ENCODE measurements at places on chromosomes 1 and 21.

DNA sequence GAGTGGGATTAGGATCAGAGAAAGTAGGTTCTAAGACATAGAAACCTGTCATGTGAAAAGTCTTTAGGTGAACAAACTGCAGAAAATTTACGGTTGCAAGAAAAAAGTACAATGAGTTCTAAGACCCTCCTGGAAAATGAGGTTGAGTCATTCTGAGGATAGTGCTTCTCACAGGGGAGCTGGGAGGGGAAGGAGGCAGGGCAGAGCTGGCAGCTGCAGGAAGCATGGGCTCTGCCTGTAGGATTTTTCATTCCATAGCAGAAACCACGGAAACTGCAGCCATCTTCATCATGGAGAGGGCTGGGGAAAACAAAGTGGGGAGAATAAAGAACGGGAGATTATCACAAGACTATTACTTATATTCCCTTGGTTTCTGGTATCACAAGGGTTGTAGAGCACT lies 25.8 kb upstream of the THEM4 start:
- DNase-seq: no peak

- no peak for DNase-seq
Observed at GRCh38 chr21:44082648-44083440, 24.4 kb upstream of the PWP2 start.

- no peak for DNase-seq
Observed at GRCh38 chr1:16352842-16353535, 709 bp upstream of the FBXO42 start.

- no peak for DNase-seq
Observed at GRCh38 chr1:85465786-85466134, 801 bp upstream of the DDAH1 start.

GRCh38 chr1:193431265-193431977 lies 245.0 kb upstream of the B3GALT2 start:
- DNase-seq: no peak

DNA sequence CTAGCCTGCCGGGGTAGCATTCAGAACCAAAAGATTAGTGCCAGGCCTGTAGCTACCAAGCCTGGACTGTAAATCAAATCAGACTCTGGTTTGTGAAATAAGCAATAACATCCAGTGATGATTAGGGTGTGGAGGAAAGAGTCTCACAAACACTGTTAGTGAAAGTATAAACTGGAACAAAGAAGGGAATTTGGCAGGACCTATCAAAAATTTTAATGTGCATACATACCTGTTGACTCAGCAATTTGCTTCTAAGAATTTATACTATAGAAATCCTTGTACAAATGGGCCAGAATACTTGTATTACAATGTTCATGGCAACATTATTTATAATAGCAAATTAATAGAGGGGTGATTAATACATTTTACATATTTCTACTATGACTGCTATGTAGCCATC lies 109.8 kb upstream of the WARS2 start:
- no peak for DNase-seq

DNA sequence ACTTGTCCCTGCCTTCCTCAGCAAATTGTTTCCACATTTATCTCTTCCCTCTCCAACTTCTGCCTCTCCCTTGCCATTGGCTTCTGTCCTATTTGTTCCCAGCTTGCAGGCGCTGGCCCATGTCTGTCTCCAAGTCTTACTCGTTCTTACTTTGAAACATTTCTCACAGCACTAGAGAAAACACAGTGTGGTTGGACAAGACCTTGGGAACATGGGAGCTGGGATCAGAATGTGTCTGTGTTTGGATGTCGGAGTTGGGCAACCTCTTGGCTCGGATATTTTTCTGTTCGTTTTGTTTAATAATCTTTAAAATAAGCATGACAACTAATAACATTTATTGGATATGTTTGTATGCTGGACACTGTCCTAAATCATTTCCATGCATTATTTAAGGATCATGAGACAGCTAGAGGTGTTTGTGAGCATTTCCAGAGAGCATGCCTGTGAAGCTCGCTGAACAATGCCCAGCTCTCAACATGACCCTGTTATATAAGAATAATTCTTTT lies 5.9 kb upstream of the BRWD1 start:
- DNase-seq: no peak

DNA sequence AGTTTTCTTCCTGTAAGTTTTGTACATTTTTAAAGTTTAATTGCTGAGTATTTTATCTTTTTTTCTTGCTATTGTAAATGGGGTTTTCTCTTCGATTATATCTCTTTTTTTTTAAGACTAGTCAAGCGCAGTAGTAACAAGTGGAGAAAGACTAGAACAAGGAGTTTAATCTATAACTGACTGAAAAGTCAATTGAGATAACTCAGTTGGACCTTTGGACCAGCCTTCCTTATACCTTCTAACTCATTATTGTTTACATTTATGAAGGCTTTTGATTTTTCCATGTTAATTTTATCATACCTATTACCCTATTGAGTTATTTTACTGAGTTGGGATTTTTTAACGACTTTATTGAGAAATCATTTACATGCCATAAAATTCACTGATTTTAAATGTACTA lies 81.2 kb downstream of the SMYD3 start:
- DNase-seq: no peak

GRCh38 chr1:13781907-13782633 lies 82.1 kb downstream of the PRDM2 start:
- DNase-seq: peak; percentile 46

DNA sequence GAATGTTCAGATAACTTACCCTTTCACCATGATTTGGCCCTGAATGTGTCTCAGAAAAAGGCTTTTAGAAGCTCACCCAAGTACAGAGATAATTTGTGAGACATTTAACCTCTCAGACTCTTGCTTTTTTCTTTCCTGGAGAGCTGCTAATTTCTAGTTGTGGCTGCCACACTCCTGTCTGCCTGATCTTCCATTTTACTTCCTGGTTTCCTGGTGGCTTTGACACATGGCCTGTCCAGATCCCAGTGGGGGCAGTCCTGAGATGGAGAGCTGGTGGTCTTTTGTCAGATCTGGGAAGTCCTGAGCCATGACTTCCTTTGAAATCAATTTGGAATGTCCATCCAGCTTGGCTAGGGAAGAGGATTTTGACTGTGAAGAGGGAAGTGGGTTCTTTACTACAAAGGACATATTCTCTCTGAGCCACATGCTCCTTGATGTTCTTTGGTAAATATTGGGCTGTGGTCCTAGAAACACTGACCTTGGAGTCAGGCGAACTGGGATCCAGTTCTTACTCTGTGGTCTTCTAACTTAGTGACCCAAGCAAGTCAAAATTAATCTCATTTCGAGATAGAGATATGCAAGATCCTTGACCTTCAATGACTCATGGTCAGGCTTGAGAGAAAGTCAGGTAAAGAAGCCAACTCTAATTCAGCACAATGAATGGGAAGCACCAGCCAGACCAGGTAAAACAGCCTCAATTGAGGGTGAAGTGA lies 78.0 kb upstream of the HSD17B7 start:
- DNase-seq: no peak

GRCh38 chr1:169103002-169103401 lies 3.5 kb upstream of the ATP1B1 start:
- no peak for DNase-seq

GRCh38 chr1:204319027-204319426 lies 40.7 kb downstream of the PLEKHA6 start:
- no peak for DNase-seq

DNA sequence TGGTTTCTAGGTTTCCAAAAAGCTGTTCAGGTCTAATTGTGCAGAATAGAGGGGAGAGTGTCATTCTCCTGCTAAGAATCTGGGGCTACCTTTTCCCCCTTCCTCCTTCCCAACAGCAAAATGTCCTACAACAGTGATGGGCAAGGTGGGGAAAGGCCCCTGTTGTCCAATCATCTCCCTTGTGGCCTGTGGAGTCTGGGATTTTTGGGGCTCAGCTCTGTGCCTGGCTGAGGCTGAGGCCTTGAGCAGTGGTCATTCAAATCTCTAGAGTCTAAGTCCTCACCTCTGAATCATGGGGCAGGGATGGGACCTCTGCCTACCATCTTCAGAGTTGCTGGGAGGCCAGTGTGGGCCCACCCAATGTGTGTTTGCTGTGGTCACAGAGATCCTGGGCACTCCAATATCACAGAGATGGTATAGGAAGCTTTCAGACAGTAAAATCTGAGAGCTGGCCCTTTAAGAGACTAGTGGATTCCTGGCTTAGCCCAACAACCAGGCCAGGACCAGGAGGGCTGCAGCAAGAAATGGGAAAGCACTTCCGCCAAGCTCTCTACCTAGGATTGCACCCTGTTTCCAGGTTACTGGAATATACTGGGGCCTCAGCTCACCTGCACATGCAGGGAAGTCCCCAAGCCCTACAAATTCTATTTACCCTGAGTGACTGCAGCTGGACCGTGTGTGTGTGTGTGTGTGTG lies 28.5 kb upstream of the TENT5C start:
- DNase-seq: no peak

DNA sequence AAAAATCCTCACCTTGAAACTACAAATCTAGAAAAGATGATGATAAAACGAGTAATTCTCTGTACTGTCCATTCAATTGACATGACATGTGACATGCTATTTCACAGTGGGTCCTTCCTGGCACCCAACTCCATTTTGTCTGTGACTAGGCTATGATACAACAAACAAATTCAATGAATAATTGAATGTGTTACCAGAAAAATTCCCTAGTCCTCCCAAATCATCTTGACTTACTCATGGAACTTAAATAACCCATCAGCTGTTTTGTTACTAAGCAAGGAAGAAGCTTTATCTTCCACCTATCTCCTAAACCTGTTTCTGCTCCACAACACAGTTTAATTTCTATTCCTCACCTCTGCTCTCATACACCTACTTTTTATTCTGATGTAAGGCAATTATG lies 30.4 kb downstream of the B3GALNT2 start:
- DNase-seq: no peak

DNA sequence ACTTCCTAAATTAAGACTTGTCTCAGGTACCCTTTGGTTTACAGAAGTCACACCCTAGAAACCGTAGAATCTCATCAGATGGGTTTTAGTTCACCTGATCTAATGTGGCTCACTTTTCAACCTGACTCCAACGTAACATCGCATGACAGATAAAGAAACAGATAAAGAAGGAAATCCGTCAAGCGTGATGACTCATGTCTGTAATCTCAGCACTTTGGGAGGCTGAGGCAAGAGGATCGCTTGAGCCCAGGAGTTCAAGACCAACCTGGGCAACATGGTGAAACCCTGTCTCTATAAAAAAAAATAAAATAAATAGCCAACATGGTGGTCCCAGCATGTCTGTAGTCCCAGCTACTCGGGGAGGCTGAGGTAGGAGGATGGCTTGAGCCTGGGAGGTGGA lies 97.3 kb downstream of the SPSB1 start:
- no peak for DNase-seq

DNA sequence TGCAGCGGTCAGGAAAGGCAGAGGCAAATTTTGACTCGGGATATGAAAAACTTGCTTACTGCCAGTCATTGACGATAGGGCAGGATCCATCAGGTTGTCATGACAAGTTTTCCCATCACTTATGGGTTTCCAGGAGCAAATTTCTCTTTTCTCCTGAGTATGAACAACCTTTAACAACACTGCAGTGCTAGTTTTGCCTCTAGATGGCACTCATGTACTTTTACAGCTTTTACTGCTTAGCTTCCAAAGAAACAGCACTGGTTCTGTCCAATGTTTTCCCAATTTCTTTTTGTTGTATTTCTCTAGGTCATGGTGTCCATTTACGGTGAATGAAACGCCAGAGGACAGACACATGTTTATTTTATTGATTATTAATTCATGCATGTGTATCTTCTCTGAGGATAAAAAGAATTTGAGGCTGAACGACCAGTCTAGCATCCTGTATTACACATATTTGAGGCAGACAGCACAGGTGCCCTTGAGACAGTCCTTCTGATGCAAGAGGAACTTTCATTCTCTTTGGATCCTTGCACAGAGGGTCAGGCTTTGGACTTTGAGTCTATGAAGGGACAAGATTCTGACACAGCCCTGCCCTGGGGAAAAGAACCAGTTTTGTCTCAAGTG lies 112.3 kb upstream of the TRABD2B start:
- peak; percentile 23 for DNase-seq

- no peak for DNase-seq
Observed at GRCh38 chr21:36205962-36206361, 49.3 kb downstream of the DOP1B start.

GRCh38 chr21:44929242-44929798 lies 8.6 kb upstream of the ITGB2 start:
- no peak for DNase-seq

DNA sequence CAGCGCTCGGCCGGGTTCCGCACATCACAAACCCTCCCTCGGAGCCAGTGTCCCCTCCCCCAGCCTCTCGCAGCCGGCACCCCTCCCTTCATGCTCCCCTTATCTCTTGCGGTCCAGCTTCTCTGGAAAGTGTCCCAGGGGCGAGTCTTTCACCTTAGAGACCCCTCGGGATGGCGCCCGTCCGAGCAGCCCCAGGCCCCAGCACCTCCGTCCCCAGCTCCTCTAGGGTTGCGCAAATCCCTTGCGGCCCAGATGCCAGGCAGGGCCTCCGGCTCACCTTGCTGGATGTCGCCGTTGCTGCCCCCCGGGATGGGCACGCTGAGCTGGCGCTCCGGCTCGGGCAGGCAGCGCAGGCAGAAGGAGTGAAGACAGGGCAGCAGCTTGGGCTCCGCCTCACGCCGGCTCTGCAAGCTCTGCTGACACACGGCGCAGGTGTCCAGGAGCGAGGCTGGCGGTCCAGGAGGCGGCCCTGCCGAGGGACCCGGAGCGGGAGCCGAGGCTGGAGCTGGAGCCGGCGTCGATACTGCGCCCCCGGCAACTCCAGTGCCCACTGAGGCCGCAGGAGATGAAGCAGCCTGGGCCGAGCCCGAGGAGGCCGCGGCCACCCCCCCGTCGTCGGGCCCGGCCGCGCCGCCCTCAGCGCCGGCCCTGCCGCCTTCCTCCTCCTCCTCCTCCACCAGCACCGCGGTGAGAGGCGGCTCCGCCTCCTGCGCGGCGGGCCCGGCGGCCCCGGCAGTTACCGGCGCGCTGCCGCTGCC lies 550 bp downstream of the TRIM33 start:
- peak; percentile 65 for DNase-seq

DNA sequence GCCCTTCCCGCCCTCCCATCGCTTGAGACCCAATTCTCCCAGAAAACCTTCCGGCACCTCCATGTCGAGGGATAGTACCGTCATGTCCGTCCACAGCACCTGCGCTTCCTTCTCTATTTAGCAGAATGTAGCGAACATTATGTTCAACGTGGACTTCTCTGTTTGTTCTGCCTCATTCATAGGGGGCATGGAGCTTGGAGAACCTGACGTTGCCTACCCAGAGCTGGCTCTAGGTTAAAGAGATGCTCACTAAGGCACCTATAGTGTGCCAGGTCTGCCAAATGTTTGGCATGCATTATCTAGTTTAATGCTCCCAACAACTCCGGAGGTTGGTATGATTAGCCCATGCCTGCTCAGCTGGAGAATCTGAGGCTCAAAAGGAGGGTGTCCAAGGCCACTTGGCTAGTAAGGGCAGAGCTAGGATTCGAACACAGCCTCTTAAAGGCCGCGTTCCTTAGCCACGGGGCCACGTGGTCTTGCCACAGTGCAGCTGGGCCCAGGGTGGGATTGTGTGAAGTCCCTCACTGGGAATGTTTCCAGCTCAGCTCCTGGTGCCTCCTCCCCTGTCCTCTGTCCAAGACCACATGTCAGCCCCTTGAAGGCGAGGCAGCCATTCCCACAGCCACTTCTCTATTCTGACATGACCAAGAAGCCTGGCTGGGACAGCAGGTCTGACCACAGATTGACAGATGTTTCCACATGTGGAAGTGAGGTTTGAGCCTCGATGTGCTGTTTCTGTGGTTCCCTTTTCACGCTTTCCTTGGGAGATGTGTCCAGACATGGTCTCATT lies 57.8 kb downstream of the RUNX3 start:
- DNase-seq: no peak

All from ovary (tissue), 10 donors.